ENCODE measurements at places on chromosomes 4 and X. TPM values are rescaled to one million over a fixed set of nuclear protein-coding genes. Genes with fewer than 3 reads are reported as not detected.

The FAM184B gene
- total RNA-seq, result not detected

The CXCL1 gene
- not detected for total RNA-seq

The NUDT6 gene
- total RNA-seq, result 7.7 TPM

The BEND2 gene
- not detected for total RNA-seq

The GRSF1 gene
- 67.9 TPM for total RNA-seq
